Activated CD8-positive, alpha-beta T cell treated with anti-CD3 and anti-CD28 coated beads for 36 hours (primary cell): ENCODE measurements at places on chromosomes 6 and 20. TPM values are rescaled to one million over a fixed set of nuclear protein-coding genes. Genes with fewer than 3 reads are reported as not detected.
A peak's percentile ranks its signal among the peaks of the same experiment; 100 is the strongest.

DNA sequence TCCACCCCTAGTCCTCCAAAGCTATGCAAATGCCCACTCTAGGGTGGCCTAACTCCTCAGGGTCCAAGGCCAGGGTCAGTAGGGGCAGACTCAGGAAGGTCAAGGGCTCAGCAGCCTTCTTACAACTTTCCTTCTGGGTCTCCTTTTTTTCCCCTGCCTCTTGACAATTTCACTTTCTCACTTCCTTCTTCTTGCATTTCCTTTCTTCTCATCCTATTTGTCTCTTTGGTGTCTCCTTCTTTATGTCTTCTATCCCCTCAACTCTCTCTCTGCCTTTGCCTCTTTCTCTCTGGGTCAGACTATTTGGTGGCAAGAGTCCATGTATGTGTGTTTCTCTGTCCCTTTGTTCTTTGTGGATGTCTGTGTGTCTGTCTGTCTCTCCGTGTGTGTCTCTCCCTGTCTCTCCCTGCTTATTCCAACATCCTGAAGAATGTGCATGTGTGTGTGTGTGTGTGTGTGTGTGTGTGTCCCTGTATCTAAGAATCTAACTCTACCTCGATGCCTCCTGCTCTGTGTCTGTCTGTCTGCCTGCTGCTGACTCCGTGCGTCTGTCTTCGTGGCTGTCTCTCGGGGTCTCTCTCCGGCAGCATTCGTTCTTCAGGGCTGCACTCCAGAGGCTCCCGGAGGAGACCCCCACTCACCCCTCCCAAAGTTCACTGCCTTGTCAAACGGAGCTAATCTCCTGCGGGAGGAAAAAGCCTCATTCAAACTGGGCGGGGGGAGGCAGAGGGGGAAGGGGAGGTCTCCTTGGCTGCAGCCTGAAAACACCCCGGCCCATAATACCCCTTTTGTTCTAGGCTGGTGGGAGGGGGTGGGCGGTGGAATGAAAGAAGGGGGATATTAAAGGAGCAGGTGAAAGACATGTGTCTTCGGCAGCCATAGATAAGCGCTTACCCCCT, 51.7 kb upstream of the FOXP4 start:
- DNase-seq: no peak
- no peak overlapping the region for H3K4me3 ChIP-seq
- H3K27me3 ChIP-seq: peaks cover 24% of the 10 kb centered on the region
- H3K27ac ChIP-seq: no peak overlapping the region
- no peaks in the 10 kb centered on the region for H3K4me1 ChIP-seq

DNA sequence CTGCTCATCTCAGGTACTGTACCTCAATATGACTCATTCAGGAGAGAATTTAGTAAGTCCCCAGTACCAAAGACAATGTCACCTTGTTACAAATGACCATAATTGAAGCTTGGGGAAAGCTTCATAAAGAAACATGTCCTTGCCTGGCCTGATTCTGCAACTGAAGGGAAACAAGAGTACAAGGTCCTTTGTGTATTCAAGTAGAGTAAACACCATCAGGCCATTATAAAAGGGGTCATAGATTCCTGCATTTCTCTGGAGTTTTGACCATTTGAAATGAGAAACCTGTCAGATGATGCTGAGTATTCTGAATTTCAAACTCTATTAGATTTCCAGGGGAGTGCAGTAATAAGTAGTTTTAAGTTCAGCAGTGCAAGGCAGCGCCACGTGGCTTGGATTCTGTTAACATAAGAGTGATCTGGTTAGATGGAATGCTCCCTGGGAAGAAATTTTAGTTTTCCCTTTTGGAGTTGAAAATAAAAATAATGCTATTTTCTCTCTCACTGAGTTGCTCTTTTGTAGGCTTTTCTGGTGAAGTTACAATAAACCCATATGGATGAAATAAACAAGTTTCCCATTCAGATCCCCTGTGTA, 1054.3 kb downstream of the EPHA7 start:
- DNase-seq: no peak
- no peak overlapping the region for H3K27ac ChIP-seq
- H3K36me3 ChIP-seq: no peaks in the 10 kb centered on the region
- no peaks in the 10 kb centered on the region for H3K4me1 ChIP-seq
- no peaks in the 10 kb centered on the region for H3K27me3 ChIP-seq

DNA sequence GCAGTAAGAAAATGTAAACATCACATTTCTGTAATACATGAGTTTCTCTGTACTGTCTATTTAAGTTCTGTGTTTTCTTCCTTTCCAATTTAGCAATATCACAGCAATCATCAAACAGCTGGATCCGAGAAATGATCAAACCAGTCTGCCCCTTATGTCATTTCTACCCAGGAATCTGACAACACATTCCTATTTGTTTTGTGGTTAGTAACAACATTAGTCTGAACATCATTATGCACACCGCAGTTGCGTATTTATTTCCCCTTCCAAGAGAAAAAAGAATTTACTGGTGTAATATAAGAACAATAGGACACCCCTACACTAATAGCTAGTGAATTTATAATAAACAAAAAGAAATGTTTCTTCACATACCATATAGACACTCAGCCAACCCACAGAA, 179.5 kb downstream of the BTBD9 start:
- H3K27me3 ChIP-seq: no peaks in the 10 kb centered on the region
- no peak overlapping the region for H3K4me3 ChIP-seq
- no peak for DNase-seq
- no peak overlapping the region for H3K27ac ChIP-seq

GRCh38 chr6:161829291-161829729, 555.4 kb upstream of the AGPAT4 start:
- no peaks in the 10 kb centered on the region for H3K27me3 ChIP-seq
- peaks cover 2% of the 10 kb centered on the region for H3K4me1 ChIP-seq
- no peaks in the 10 kb centered on the region for H3K36me3 ChIP-seq

- H3K36me3 ChIP-seq: peaks cover 3% of the 10 kb centered on the region
- H3K27ac ChIP-seq: peak overlapping the region; percentile 43
- no peak for DNase-seq
- H3K4me3 ChIP-seq: peak overlapping the region; percentile 88
Observed at GRCh38 chr6:41779336-41779735, 364 bp downstream of the FRS3 start.

TTK gene
- 31.6 TPM for total RNA-seq

DNA sequence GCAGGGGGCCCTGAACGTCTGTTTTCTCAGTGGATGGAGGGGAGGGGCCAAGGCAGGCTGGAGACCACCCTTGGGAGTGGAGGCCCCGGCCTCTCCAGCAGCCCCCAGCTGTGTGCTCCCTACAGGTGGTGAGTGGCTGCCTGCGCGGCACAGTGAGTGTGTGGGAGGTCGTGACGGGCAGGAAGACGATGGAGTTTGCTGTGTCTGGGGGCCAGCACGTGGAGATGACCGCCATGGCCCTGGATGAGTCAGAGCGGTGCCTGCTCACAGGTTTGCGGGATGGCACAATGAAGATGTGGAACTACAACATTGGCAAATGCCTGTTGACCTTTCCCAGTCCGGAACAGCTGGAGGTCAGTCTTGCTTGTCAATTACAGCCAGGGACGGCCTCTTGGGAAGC, 52.6 kb downstream of the EFCAB8 start:
- no peaks in the 10 kb centered on the region for H3K27me3 ChIP-seq
- no peak for DNase-seq
- peaks cover 4% of the 10 kb centered on the region for H3K4me1 ChIP-seq
- H3K27ac ChIP-seq: no peak overlapping the region
- H3K36me3 ChIP-seq: peaks cover 7% of the 10 kb centered on the region

DNA sequence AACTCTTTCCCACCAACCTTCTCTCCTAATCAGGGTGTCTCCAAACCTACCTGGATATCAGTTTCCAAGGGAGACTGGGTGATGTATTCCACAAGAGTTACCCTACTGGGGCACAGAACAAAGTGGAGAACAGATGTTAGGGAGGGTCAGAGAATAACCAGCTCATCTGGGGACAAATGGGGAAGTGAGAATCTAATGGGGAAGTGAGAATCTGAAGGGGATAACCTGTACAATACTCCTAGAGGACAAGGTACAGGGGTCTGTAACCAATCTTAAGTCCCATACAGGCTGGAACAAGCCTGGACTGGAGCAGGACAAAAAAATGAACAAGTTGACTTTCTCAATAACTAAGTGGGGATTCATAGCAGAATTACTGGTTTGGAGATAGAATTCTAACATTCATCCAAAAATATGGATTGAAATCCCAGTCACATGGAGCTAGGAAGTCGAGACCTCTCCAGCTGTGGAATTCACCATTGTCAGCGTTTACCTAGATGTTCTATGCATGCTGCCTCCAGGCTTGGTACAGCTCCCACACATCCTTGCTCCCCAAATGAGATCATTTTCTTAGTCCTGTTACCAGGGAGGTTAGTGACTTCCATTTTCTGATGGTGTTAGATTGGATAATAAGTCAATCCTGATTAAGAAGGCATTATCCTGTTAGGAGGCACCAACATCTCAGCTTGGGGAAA, 214.8 kb upstream of the MOCS1 start:
- H3K27ac ChIP-seq: no peak overlapping the region
- no peaks in the 10 kb centered on the region for H3K4me1 ChIP-seq
- no peaks in the 10 kb centered on the region for H3K36me3 ChIP-seq
- H3K4me3 ChIP-seq: no peak overlapping the region

GRCh38 chr6:43932259-43933147, 162.5 kb downstream of the VEGFA start:
- peaks cover 5% of the 10 kb centered on the region for H3K4me1 ChIP-seq
- H3K36me3 ChIP-seq: no peaks in the 10 kb centered on the region
- H3K4me3 ChIP-seq: no peak overlapping the region

- H3K4me3 ChIP-seq: no peak overlapping the region
- peaks cover 17% of the 10 kb centered on the region for H3K27me3 ChIP-seq
- no peaks in the 10 kb centered on the region for H3K36me3 ChIP-seq
- no peak overlapping the region for H3K27ac ChIP-seq
Observed at GRCh38 chr20:62589720-62590119, 52.6 kb upstream of the SLCO4A1 start.

DNA sequence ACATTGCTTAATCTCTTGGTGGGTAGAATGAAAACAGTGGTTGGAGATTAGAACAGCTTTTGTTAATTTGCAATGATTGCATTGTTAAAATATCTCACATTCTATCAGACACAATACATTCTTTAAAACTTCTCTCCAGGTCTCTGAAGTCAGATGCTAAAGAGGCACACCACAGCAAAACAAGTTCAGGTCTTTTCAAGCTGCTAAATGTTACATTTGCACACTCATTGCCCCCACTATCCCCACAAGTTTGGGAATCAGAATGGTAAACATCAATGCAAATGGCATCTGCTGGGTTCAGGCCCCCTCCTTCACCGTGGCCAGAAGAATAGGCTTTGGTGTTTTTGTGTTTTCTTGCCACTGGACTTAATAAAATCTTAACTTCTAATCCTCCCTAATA, 10.1 kb upstream of the HAO1 start:
- no peaks in the 10 kb centered on the region for H3K4me1 ChIP-seq
- H3K27me3 ChIP-seq: peaks cover 22% of the 10 kb centered on the region
- no peak overlapping the region for H3K27ac ChIP-seq
- no peak for DNase-seq
- H3K4me3 ChIP-seq: no peak overlapping the region

DNA sequence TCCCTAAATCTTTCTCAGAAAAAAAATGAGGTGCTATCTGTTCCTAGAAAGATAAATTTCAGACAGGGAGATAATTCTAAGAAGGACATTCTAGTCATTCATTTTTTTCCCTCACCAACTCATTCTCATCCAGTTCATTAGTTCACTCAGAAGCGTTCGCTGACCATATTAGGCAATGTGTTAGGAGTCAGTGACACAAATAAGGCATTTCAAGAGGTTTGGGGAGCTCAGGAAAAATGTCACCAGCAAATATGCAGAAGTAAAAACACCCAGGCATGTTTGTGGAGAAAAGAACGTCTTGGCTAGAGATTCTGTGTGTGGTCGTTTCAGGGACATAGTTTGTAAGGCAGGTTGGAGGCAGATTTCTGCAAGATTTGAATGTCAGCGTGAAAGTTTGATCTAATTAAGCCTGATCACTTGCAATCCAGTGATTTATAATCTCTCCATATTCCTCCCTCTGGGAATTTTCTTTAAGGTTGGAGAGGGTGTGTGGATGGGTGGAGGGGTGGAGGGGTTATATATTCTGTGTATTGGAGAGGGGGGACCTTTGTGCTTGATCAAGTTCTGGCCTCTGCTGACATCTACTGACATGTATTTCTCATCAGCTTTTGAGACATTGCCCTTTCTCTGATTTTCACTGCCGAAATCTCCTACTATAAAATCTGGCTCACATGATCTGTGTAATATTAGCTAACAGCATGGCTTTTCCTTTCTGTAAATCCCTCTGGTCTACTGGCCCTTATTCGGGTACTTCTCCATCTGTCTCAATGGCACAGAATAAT, 3.6 kb downstream of the MYCT1 start:
- H3K36me3 ChIP-seq: no peaks in the 10 kb centered on the region
- DNase-seq: no peak
- H3K27me3 ChIP-seq: peaks cover 16% of the 10 kb centered on the region
- H3K4me1 ChIP-seq: no peaks in the 10 kb centered on the region
- H3K27ac ChIP-seq: no peak overlapping the region
